ENCODE measurements at places on chromosomes 7 and 10.

- DNase-seq = no peak
Observed at GRCh38 chr10:91299999-91300575, 79.6 kb downstream of the PCGF5 start.

GRCh38 chr7:51927738-51928137 lies 611.1 kb upstream of the COBL start:
- DNase-seq = no peak

DNA sequence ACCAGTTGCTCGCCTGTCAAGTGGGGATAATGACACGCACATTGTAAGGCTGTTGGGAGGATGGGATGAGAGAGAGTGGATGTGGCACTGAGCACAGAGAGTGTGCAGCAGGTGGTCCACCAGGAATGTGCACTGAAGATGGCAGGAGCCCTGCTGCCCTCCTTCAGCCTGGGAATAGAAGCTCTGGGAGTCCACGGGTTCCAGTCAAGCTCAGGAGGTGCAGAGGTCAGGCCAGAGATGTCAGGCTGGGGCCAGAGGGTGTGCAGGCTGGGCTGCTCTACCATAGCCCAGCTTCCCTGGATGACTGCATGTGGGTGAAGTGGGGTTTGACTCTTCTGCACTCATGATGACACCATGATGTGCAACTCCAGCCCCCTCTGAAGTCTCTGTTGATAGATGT lies 58.7 kb downstream of the C10orf120 start:
- DNase-seq = no peak

DNA sequence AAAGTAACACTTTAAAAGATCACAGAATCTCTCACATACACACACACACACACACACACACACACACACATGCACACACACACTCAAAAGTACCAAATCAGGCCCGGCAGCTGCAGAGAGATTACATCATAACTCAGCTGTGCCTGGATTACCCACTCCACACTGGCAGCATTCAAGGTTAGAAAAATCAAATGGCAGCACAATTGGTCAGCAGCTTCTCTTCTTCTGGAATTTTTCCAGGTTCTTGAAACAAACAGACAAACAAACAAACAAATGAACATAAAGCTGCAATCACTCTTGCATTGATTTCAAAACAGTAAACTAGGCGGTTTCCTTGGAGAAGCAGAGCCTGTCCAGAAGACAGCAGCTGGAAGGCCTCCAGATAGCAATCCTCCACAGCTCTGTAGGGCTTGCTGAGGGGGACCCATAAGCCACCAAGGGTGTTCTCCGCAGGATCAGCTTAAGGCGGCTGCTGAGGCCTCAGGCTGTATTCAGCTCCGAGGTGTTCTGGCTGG lies 24.5 kb upstream of the FAM133B start:
- DNase-seq = peak; percentile 71

Data from SHP77 (cell line).